ENCODE measurements at places on chromosomes 6 and 20.

- no peak for DNase-seq
Observed at GRCh38 chr6:7673063-7673536, 52.8 kb upstream of the BMP6 start.

DNA sequence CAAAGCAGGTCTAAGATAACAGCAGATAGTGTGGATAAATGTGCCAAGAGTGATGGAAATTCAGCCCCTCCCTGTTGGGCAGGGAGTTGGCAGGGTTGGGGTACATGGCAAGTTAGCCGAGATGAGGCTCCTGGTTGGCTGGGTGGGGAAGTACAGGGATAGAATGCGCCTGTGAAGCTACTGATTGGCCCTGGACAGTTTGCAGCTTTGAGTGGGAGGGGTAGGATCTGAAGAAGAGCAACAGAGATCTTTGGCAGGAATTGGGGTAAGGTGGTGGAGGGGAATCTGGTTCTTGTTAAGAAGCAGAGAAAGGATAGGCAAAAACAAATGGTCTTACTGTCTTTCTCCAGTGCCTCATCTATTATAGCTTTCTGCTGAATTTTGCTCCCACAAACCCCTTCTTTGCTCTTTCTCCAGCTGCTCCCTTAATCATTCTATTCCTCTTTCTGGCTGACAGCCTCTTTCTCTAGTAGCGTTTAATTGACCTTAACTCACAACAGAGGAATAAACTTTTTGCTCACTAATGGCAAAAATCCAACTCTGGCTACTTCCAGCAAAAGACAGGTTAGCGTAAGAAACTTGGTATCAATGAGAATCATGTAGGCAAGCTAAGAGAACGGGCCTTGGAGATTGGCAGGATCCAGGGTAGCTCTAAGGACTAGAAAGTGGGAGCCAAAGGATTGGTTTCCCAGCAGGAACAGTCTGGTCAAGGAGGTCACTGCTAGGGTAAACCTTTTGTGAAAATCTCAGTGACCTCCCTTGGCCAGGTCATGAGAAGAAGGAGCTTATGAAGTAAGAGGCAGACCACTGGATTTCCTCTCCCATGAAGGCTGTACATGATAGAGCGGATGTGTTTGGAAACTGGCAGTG, 86.3 kb upstream of the CARMIL1 start:
- no peak for DNase-seq

DNA sequence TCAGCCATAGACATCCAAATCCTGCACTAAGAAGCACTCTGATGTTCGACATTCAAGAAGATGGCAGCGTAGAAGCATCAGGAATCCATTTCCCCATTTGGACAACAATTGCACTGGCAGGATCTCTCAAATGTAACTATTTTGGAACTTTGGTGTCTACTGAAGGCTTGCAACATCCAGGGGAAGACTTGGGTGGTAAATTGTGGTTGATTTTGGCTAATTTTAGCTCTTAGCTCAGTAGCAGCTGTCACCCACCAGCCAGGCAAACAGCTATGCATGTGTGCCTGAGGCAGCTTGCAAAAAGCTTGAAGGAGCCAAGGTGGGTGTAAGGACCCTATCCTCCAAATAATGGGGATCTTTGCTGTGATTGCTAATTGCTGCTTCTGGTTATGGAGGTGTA, 35.1 kb upstream of the PPP1R3G start:
- DNase-seq: no peak

DNA sequence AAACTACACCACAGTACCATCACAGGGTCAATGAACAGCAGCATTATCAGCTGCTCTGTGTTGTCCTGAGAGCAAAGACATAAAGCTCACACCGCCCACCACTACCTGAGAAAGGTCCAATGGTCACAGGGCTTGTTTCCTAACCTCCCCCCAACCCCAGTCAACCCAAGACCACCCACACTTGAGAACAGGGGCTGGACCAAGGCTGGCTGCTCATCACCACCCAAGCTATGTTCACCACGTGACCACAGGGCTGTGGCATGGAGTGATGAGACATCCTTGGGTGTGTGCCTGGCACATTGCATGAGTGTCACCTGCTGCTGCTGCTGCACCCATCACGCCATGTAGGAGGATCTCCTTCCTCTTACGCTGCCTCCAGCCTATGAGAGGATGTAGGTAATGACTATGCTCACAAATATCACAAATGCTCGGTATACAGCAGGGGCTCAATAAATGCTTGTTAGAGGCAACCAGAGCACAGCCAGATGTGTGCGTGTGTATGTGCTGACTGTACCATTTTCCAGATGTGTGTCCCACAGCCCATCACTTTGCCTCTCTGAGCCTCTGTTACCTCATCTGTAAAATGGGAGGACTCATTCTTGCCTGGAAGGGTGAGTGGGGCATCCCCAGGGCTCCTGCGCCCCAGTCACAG, 23.3 kb upstream of the SIRPA start:
- no peak for DNase-seq

- no peak for DNase-seq
Observed at GRCh38 chr20:43477193-43477592, 19.5 kb downstream of the SRSF6 start.

GRCh38 chr6:41559655-41560427, 13.7 kb downstream of the FOXP4 start:
- DNase-seq: no peak

GRCh38 chr20:46350201-46350985, 42.1 kb upstream of the CDH22 start:
- DNase-seq: no peak

GRCh38 chr6:84766118-84766798, 1.9 kb upstream of the TBX18 start:
- no peak for DNase-seq

DNA sequence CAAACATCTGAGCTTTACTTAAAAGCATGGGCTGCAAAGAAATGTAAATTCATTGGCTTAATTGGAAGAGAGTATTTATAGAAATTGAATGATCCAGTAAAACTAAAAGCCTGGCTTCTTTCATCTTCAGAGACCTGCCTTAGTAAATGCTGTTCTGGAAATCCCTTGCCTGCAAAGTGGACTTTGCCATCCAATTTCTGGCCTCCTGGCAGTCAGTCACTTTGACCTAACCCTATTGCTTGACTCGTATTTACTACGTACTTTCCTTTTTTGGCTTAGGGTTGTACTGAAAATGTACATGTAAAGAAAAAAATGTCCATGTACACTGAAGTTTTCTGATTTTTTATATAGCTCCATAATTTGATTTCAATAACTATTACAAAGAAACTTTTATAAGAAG, 47.1 kb downstream of the E2F3 start:
- no peak for DNase-seq

GRCh38 chr20:49964964-49965780, 17.6 kb upstream of the SNAI1 start:
- DNase-seq: no peak

DNA sequence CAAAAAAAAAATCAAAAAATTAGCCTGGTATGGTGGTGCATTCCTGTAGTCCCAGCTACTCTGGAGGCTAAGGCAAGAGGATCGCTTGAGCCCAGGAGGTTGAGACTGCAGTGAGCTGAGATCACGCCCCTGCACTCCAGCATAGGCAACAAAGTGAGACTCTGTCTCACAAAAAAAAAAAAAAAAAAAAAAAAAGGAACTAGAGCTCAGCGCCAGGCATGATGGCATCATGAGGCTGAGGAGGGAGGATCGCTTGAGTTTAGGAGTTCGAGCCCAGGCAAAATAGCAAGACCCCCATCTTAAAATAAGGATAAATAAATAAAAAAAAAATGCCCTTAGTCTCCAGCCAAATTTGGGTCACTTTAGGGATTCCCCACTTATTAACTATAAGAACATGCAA, 40.4 kb upstream of the PIM1 start:
- DNase-seq: no peak

- DNase-seq: no peak
Observed at GRCh38 chr6:138957484-138957883, 30.6 kb downstream of the REPS1 start.

GRCh38 chr6:87742106-87742505, 40.1 kb upstream of the AKIRIN2 start:
- no peak for DNase-seq
